ENCODE measurements at places on chromosomes 1 and 21.

GRCh38 chr1:225484657-225485214 lies 56.9 kb upstream of the LBR start:
- H3K27me3 ChIP-seq, result no peaks in the 10 kb centered on the region
- H3K4me3 ChIP-seq, result no peak overlapping the region
- H3K4me1 ChIP-seq, result peaks cover 24% of the 10 kb centered on the region
- no peak overlapping the region for H3K27ac ChIP-seq

GRCh38 chr1:177983482-177984135 lies 13.8 kb upstream of the SEC16B start:
- H3K27ac ChIP-seq, result no peak overlapping the region
- peaks cover 3% of the 10 kb centered on the region for H3K27me3 ChIP-seq
- H3K4me1 ChIP-seq, result peaks cover 30% of the 10 kb centered on the region
- H3K4me3 ChIP-seq, result peak overlapping the region; percentile 28

- no peak overlapping the region for H3K27ac ChIP-seq
- no peaks in the 10 kb centered on the region for H3K36me3 ChIP-seq
- no peak for DNase-seq
These were observed 74.2 kb downstream of the LRIG2 start for GRCh38 chr1:113147073-113147625.

DNA sequence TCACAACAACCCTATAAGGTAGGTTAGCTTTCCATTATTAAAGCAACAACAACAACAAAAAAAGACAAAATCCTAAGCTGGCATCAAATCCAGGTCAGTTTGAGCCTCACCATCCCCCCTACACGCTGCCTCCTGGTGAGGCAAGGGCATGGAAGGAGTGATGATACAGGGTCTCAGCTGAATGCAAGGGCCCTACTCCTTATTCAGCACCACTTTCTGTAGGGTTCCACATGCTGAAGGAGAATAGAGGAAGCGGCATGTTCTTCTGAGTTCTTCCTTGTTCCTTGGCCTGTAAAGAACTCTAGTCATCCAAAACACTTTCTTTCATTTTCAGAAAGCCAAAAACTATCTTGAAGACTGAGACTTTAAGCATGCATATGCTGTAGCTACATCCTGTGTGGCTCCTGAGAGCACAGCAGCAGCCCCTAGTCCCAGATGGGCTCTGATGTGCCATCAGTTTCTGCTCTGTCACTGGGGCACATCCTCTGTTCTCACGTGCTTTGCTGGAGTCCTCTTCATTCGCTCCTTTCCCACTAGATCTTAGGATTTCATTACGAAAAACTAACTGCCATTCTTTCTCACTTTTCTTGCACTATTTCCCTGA lies 6.2 kb downstream of the ILDR2 start:
- no peak for DNase-seq
- H3K36me3 ChIP-seq, result no peaks in the 10 kb centered on the region
- no peak overlapping the region for H3K4me3 ChIP-seq

GRCh38 chr1:33143698-33144097 lies 38.1 kb downstream of the TRIM62 start:
- no peak overlapping the region for H3K4me3 ChIP-seq
- peaks cover 4% of the 10 kb centered on the region for H3K27me3 ChIP-seq

DNA sequence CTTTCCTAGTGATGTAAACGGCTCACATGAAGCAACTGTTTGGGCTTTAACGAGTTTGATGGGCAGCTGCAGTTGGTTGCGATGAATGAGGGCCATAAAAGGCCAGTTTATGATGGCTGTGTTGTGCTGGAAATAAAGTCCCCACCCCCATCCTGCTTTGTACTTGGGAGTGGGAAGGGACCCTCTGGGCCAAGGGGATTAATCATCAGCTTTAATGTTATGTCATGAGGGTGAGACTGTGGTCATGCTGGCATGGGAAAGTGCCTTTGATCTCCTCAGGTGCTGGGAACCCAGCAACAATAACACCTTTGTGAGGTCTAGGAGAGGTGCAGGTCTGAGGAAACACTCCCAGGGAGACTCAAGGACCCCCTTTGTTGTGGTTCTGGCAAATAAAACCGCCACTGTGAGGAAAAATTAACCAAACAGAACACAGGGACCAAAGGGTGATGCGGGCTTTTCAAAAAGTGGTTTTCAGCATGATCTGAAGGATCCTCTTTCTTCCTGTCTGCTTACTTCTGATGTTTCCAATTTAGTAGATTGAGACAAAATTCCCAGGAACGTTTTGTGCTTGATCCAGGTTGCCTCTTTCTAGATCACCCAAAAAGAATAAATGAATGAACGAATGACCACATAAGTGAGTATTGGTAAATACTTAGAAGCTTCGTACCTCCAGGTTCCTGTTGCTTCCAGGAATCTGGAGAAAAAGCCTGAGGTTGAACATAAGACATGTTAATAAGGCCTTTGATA lies 257.8 kb upstream of the HOOK1 start:
- DNase-seq, result peak; percentile 16
- no peak overlapping the region for H3K4me3 ChIP-seq
- peaks cover 62% of the 10 kb centered on the region for H3K4me1 ChIP-seq
- peak overlapping the region; percentile 79 for H3K27ac ChIP-seq
- H3K27me3 ChIP-seq, result no peaks in the 10 kb centered on the region
- H3K36me3 ChIP-seq, result peaks cover 47% of the 10 kb centered on the region

GRCh38 chr1:178143730-178144690 lies 50.1 kb downstream of the RASAL2 start:
- no peak overlapping the region for H3K27ac ChIP-seq
- H3K4me3 ChIP-seq, result no peak overlapping the region
- H3K36me3 ChIP-seq, result peaks cover 5% of the 10 kb centered on the region
- no peaks in the 10 kb centered on the region for H3K4me1 ChIP-seq

GRCh38 chr1:50295566-50295965 lies 127.7 kb downstream of the DMRTA2 start:
- no peaks in the 10 kb centered on the region for H3K4me1 ChIP-seq
- no peak for DNase-seq
- no peaks in the 10 kb centered on the region for H3K36me3 ChIP-seq

DNA sequence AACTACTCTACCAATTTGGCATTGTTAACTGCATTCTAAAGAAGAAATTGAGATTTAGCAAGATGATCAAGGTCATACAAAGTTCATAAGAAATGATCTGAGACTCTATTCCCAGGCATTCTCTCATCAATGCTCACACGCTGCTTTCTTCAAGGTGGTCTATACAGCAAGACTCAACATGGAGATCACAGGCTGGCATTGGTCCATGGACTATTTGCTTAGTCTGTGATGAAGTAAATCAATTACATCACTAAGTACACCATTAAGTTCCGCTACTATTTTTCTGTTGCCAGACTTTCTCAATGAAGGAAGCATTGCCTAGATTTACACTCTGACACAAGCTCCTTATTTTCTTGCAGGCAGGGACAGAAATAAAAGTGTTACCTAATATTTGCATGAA lies 51.9 kb upstream of the CYP2J2 start:
- no peak overlapping the region for H3K4me3 ChIP-seq
- peaks cover 29% of the 10 kb centered on the region for H3K27me3 ChIP-seq
- no peaks in the 10 kb centered on the region for H3K4me1 ChIP-seq
- no peak overlapping the region for H3K27ac ChIP-seq
- DNase-seq, result no peak

- no peak overlapping the region for H3K27ac ChIP-seq
- no peaks in the 10 kb centered on the region for H3K36me3 ChIP-seq
- peaks cover 8% of the 10 kb centered on the region for H3K27me3 ChIP-seq
These were observed 58.2 kb upstream of the SLC25A33 start for GRCh38 chr1:9481048-9481447.

DNA sequence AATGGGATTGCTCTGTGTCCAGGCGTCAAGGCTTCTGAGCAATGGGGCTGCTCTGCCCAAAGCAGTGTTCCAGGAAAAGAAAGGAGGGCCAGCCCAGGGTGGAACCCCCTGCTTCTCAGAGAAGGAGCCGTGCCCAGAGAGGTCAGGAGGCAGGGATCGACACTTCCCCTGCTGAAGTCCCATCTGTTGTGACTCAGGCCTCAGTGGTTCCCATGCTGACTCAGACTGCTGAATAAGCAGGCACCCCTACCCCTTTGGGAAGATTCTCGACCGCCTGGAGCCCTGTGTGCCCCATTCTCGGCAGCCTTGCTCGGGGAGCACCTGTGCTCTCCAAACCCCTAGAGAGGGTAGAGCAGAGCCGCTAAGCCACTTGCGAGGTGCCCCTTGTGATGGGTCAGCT lies 23.9 kb downstream of the PKP1 start:
- H3K27ac ChIP-seq, result no peak overlapping the region
- DNase-seq, result no peak
- peaks cover 20% of the 10 kb centered on the region for H3K4me1 ChIP-seq
- H3K27me3 ChIP-seq, result peaks cover 55% of the 10 kb centered on the region
- H3K36me3 ChIP-seq, result no peaks in the 10 kb centered on the region

GRCh38 chr21:27581168-27581567 lies 614.3 kb upstream of the ADAMTS5 start:
- no peaks in the 10 kb centered on the region for H3K36me3 ChIP-seq
- H3K4me1 ChIP-seq, result no peaks in the 10 kb centered on the region
- H3K27ac ChIP-seq, result no peak overlapping the region
- H3K27me3 ChIP-seq, result no peaks in the 10 kb centered on the region

DNA sequence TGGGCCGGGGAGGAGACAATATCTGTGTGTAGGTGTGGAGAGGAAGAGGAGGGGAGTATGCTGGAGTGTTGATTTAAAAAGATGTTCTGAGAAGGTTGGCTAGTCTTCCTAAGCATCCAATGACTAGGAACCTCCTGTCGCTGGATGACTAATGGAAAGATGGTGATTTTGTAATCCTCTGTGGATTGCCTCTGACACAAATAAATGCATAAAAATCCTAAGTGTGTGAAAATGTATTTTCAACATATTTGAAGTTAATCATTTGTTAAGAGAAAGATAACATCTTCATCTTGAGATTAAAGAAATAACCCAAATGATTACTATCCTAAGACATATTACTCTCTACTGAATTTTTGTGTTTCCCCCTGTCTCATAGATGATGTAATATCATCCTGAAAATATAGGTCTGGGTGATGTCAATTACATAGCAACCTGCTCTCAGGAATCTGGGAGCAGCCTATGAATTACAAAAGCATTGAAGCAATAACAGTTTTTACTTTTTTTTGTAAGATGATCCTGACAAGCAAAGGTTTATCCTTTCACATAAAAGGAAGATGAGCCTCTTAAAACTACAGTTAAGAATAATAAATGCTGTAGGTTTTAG lies 220.5 kb upstream of the MAP1LC3C start:
- H3K4me1 ChIP-seq, result no peaks in the 10 kb centered on the region
- peaks cover 4% of the 10 kb centered on the region for H3K27me3 ChIP-seq
- no peak overlapping the region for H3K27ac ChIP-seq

GRCh38 chr1:25688390-25689119 lies 72.0 kb downstream of the MAN1C1 start:
- no peak for DNase-seq
- no peaks in the 10 kb centered on the region for H3K36me3 ChIP-seq
- H3K4me3 ChIP-seq, result no peak overlapping the region
- H3K27me3 ChIP-seq, result peaks cover 35% of the 10 kb centered on the region
- no peaks in the 10 kb centered on the region for H3K4me1 ChIP-seq

- H3K4me3 ChIP-seq, result no peak overlapping the region
- no peak for DNase-seq
- H3K27me3 ChIP-seq, result no peaks in the 10 kb centered on the region
- H3K36me3 ChIP-seq, result peaks cover 37% of the 10 kb centered on the region
These were observed 51.5 kb downstream of the PTPRF start for GRCh38 chr1:43582162-43582566.

- no peak overlapping the region for H3K4me3 ChIP-seq
- H3K27me3 ChIP-seq, result peaks cover 4% of the 10 kb centered on the region
These were observed 102.6 kb downstream of the CYYR1 start for GRCh38 chr21:26470351-26471098.

DNA sequence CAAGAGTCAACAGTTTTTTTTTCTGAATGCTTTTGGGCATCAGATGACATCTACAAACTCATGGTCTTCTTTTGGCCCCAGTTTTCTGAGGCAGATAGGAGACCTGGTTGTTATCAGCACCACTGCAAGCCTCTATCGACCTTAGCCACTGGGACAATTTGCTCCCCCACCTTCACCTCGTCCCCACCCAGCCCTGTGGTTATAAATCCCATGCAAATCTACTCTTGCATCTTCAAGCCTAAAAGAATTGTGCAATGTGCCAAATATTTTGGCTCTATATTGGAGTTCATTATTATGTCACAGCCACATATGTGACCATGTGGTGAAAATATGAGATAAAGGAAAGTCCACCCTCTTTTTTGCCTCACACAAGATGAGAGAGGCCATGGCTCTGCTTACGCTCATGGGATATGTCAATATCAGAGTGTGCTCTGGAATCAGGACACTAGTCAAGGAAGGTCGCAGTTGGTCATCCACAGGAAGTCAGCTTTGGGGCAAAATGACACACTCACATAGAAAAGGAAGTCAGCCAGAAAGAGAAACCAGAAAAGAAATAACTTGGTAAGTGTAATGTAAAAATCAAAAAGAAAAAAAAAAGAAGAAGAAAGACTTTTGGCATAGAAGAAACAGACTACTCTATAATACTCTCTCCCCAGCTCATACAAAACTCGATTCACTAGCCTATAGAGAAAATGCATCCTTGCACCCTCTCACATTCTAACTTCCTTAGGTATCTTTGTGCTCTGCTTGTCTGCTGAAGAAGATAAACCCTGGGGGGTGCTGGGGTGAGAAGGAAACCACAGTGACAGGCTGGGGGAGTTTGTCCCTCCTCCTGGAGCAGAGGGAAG lies 21.2 kb downstream of the SLC30A10 start:
- H3K36me3 ChIP-seq, result no peaks in the 10 kb centered on the region
- H3K4me3 ChIP-seq, result no peak overlapping the region
- no peaks in the 10 kb centered on the region for H3K4me1 ChIP-seq
- peak overlapping the region; percentile 8 for H3K27ac ChIP-seq
- DNase-seq, result no peak

GRCh38 chr1:44650159-44650831 lies 24.0 kb downstream of the TMEM53 start:
- H3K27ac ChIP-seq, result peak overlapping the region; percentile 57
- peaks cover 24% of the 10 kb centered on the region for H3K27me3 ChIP-seq
- peaks cover 25% of the 10 kb centered on the region for H3K36me3 ChIP-seq
- DNase-seq, result peak; percentile 65
- H3K4me1 ChIP-seq, result peaks cover 94% of the 10 kb centered on the region
- H3K4me3 ChIP-seq, result no peak overlapping the region

DNA sequence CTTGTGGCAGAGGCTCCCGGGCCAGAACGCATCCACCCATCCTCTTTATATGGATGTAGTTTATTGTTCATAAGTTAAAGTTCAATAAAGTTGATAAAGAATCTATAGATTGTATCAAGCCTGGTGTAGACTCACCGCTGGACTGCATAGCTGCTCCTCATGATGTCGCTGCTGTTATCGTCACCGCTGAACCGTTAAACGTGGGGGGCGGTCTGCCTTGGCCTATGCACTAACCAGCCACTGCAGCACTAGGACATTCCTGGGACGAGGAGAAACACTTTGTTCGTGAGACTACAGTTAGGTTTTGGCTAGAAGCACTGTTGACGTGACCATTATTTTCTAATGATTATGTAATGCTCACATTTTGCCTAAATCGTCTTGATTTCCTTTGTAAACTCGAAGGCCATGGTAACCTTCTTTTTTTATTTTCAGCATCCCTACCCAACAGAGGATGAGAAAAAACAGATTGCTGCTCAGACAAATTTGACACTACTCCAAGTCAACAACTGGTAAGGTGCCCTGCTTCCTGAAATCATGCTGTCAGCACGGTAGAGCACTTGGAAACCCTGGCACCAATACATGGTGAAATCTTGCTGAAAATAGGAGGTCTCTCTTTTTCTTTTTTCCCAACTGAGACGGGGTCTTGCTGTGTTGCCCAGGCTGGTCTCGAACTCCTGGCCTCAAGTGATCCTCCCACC lies 50.2 kb downstream of the PKNOX1 start:
- peaks cover 17% of the 10 kb centered on the region for H3K4me1 ChIP-seq
- H3K27me3 ChIP-seq, result no peaks in the 10 kb centered on the region
- peaks cover 71% of the 10 kb centered on the region for H3K36me3 ChIP-seq
- no peak for DNase-seq
- no peak overlapping the region for H3K4me3 ChIP-seq
- no peak overlapping the region for H3K27ac ChIP-seq
